ENCODE measurements at places on chromosomes 4 and X. TPM values are rescaled to one million over a fixed set of nuclear protein-coding genes. Genes with fewer than 3 reads are reported as not detected.

- DNase-seq: no peak
These were observed 46.5 kb upstream of the NKAP start for GRCh38 chrX:119989905-119990555.

DNA sequence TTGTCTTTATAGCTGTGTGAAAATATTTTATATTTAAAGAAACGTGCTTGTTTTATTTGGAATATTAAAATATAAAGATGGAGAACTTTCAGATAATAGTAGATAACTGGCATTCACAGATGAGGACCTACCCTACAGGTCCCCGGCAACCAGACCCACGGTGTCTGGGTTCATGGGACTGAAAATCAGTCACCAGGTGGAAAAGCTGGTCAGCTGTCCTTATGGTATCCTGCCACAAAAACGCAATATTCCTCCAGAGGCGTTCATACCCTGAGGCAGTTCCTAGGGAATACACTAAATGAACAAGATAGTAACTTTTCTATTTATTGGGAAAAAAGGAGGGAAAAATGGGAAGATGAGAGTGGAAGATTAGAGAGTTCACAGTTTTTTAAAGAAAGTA is 1.2 kb downstream of the TLR6 start:
- DNase-seq: no peak

- DNase-seq: no peak
These were observed 19.3 kb upstream of the SFRP2 start for GRCh38 chr4:153808175-153808574.

Gene TMPRSS11F
- not detected for total RNA-seq

Gene SLC26A1
- total RNA-seq: 0.28 TPM

Gene ATP2B3
- total RNA-seq: not detected

- no peak for DNase-seq
These were observed 48.8 kb upstream of the GRXCR1 start for GRCh38 chr4:42843694-42844093.

- DNase-seq: no peak
These were observed 80.7 kb upstream of the SCML1 start for GRCh38 chrX:17656556-17656955.

All from heart right ventricle (tissue), 16 donors.